DMS53 (cell line): ENCODE measurements at places on chromosomes 1 and 21.

DNA sequence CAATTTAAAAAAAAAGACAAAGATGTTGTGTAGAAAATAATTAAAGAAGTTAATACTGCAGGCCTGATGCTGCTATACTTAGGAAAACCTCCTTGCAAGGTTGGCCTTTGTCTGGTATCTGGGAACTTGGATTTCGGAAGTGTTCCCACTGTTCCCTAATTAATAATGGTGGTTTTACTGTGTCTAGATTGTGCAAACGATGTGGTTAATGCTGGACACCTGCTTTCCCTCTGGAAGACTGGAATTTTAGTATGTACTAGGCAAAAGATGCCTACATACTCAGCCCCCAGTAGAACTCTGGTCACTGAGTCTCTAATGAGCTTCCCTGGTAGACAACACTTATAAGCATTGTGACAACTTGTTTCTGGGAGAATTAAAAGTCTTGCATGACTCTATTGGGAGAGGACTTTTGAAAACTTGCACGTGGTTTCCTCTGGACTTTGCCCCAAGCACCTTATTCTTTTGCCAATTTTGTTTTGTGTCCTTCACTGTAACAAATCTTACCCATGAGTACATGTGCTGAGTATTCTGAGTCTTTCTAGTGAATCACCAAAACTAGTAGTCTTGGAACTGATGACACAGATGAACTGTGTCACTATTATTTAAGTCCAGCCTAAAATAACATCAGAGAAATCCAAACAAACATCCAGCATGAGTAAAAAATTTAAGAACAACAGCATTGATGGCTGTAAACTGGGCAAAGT lies 40.4 kb downstream of the LIN9 start:
- DNase-seq, result peak; percentile 27

GRCh38 chr1:151131701-151132334 lies 14.6 kb downstream of the SEMA6C start:
- DNase-seq, result peak; percentile 82

DNA sequence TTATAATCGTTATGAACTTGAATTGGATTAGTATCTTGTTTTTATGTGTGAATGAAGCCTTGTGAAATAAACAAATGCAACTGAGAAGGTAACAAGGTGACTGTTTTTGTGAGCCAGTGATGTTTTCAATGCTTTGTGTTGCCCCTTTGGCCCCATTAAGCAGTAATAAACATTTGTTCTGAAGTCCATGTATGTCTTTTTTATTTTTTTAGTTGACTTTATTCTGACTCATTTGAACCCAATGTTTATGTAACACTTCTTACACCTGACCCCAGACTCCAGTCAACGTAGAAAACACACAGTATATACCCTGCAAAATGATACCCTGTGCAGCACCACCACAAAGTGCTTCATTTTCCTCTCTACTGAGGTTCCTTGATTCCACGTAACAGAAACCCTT lies 4.6 kb upstream of the CACYBP start:
- peak; percentile 12 for DNase-seq

GRCh38 chr21:34065027-34065426 lies 8.4 kb upstream of the MRPS6 start:
- no peak for DNase-seq
